ENCODE measurements at places on chromosomes 2 and 18.

- DNase-seq = no peak
Observed at GRCh38 chr2:209681201-209681735, 90.4 kb upstream of the UNC80 start.

- DNase-seq = no peak
Observed at GRCh38 chr2:161223139-161223732, 63.0 kb downstream of the TANK start.

DNA sequence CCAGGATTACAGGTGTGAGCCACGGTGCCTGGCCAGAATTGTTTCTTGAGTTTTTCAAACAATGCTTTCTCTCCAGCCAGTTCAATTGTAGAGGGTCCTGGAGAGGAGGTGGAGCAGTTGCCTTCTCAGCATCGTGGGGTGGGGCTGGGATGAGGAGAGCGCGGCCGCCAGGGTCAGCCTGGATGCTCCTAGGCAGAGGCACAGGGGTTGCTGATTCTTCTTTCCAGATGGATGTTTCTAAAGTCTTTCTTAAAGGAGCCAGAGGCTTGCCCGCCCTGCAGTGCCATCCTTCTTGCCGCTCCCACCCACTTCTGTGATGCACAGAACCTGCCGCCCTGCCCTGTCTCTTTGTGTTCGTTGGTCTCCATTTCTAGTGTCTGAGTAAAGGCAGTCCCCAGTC, 61.1 kb downstream of the AGAP1 start:
- DNase-seq = no peak

- no peak for DNase-seq
Observed at GRCh38 chr2:15780234-15780633, 160.1 kb upstream of the MYCN start.

GRCh38 chr2:47179388-47179787, 24.3 kb upstream of the STPG4 start:
- no peak for DNase-seq

All from CMK (cell line).